ENCODE measurements at places on chromosomes 7 and 10.

DNA sequence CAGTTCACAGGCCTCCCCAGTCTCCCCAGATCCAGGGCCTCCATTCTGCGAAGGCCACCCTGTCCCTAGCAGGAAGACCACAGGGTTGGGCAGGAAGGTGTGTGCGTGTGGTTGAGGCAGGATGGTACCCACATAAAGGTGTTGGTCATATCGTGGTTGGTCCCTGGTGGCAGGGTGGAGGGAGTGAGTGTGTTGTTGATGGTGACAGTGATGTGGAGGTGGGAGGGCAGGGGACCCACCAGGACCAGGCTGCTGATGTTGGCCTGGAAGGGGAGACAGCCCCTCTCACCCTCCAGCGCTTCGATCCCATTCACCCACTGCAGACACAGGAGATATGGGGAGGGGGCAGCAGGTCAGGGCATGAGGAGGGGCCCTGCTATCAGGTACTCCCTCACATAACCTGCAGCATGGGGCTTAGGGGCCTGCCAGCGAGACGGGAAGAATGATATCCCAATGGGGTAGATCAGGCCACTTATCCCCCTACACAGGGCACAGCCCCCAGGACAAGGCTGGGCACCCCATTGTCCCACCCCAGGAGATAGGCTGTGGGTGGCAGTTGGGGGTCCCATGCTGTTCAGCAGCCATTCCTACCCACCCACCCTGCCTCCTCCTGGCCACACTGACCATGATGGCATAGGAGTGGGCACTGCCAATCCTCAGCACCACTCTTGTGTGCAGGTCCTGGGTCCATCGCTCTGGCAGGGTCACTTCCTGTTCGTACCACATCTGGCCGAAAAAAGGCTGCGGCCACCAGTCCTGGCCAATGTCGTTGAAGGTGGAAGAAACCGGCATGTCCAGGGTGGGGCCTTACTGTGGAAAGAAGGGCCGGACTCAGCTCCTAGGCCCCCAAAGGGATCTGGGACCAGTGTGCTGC is 69.0 kb upstream of the ZNF479 start:
- no peak for DNase-seq

GRCh38 chr7:69599286-69599954 is 1.1 kb downstream of the AUTS2 start:
- DNase-seq = no peak

DNA sequence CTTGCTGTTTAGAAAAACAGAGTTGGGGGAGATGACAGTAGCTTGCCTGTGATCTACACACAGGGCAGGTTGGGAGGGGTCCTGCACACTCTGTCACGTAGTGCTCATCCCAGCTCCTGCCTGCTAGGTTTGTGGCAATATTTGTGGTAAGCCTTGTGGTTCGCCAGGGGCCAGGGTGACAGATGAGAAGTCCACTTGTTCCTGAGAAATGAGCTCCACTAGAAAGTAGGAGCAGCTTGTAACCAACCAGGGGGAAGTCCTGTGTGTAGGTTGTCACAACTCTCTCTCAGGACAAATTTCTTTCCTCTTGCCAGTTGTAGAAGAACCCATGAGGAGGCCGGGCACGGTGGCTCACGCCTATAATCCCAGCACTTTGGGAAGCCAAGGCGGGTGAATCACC is 147.0 kb downstream of the TCF7L2 start:
- DNase-seq = no peak

- no peak for DNase-seq
These were observed 55.6 kb downstream of the CC2D2B start for GRCh38 chr10:95963202-95963990.

DNA sequence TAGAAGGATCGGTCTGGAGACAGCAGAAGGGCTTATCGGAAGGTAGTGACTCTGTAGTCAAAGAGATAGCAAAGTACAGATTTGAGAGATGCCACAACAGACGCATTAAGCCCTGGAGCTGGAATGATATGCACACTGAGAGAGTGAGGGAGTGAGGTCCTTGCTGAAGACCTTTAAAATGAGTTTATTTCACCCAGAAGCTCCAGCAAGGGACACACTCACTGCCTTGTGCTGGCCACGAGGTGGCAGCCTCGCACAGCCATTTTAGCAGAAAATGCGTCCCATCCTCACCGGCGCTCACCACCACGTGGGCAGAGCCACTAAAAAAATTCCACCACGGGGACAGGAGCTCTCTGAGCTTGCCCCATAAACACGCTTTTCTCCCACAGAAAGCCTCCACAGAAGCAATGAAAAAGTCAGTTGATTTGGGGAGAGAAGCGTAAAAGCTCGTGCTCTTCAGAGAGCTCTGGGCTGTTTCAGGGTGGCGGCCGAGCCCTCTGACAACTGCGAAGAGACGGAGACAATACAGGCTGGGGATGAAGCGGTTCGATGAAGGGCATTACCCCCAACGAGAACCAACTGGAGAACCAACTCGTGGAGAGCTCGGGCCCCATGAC is 163.0 kb upstream of the KLF14 start:
- peak; percentile 55 for DNase-seq

DNA sequence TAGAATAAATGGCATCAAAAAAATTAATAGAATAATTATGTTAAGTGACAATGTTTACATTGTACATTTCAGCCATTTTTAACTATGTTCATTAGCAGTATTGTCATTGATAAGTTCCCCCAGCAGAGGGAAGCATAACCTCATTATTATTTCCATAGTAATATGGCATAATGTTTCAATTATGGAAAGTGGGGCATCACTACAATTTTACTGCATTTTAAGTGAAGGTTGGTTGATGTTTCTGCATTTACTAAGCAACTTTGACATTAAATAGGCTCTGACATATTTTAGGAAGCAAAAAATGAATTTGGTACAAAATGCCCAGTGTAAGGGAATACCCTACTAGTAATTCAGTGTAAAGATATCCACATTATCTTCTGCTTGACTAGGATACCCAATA is 218.3 kb downstream of the SEMA3A start:
- no peak for DNase-seq

GRCh38 chr7:6148724-6149360 is 117.7 kb downstream of the ANKRD61 start:
- DNase-seq = no peak

DNA sequence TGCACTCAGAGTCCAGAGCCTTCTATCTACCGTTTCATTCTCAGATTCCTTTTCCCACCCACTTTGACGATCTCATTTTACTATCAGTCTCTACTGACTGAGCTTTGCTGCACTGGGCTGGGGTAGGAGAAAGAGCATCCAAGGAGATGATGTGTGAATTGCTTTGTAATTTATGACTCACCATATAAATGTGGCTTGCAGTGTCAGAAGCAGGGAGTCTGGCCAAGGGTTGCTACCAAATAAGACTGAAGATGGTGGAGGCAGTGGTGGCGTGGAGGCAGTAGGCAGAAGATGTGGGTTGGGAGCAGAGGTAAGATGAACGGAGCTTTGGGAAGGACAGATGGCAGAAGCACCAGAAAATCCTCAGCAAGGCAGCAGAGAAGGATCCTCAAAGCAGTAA is 73.3 kb upstream of the AGK start:
- DNase-seq = no peak

DNA sequence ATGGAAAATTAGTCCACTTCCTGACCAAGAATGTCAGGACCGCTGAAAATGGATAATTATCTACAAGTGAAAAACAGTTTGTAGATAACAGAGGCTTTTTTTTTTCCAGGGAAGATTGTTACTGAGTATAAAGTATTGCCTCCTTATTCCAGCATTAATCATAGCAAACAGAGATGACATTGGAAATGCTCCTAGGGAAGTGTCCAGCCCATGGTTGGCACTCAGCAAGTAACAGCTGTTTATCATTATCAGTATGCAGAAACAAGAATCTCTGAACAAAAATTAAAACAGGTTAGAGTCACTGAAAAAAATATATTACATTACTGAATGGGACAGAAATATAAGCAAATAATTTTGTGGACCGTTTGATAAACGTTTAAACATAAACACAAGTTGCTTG is 14.6 kb downstream of the FGL2 start:
- DNase-seq = no peak

DNA sequence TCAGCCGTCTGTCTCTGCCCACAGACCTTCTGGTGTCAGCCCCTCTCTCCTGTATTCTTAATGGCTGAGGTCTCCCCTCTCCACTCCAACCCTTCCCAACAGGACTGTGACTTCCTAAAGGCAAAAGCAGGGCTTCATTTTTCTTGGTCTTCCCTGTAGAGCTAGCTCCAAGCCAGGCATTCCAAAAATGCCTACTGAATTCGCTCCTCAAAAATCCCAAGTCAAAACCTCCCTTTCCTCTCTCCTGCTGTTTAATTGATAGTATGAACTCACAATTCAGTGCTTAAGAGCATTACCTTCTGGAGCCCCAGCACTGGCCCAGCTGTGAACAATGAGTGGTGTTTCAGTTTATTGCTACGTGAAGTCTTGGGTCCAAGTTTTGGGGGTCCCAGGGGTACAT is 628.4 kb downstream of the PARD3 start:
- DNase-seq = no peak

- no peak for DNase-seq
These were observed 16.3 kb downstream of the OR2AE1 start for GRCh38 chr7:99860281-99861127.

DNA sequence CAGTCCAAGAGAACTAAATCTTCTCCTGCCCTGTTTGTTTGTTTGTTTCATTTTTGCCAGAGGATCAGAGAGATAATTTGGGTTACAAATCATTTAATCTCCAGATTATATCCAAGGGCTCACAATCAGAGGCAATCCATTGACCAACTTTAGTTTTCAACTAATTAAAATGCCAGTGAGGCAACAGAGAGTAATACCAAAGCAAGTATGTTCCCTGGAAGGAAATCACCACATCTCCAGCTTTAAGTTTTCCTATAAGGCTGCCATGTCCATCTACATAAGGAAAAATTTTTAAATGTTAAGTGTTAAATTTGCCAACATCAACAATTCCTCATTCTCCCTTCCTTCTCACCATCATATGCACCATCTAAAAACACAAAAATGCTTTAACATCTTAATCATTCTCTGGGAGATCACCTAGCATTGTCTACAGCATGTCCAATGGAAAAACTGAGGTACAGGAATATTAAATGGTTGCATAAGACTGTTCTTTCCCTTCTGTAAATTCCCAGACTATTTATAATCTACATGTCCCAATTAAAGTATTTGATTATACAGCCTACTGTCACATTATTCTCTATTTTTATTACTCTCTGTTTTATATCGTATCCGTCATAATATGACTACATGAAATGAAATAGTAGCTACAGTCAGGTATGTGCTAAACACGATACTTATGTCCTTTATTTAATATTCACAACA is 14.1 kb downstream of the USP54 start:
- no peak for DNase-seq

GRCh38 chr7:135977742-135978066 is 545 bp upstream of the MTPN start:
- DNase-seq = no peak

- DNase-seq = no peak
These were observed 70.8 kb upstream of the ASAH2 start for GRCh38 chr10:50322077-50322476.

GRCh38 chr10:97851341-97852001 is 1.8 kb downstream of the GOLGA7B start:
- no peak for DNase-seq

- no peak for DNase-seq
These were observed 238.5 kb upstream of the GALNT17 start for GRCh38 chr7:70893422-70893821.

GRCh38 chr7:122199171-122199570 is 55.1 kb upstream of the AASS start:
- no peak for DNase-seq

DNA sequence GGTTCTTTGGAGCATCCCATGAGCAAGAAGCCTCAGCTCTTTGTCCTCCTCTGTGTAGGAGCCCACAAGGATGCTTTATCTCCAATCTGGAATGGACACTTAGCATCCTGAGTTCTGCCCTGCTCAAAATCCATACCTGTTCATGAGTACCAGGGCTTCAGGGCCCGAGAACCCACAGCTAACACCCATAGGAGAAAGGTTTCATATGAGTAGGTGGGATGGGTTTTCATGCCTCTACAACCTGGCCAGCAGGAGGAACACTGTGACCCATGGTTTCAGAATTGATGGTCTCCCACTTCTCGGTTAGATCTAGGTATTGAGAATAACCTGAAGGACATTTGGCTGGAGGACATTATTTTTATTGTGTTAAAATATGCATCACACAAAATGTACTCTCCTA is 57.8 kb downstream of the TBXAS1 start:
- no peak for DNase-seq

GRCh38 chr10:112721080-112721698 is 228.9 kb upstream of the TCF7L2 start:
- DNase-seq = no peak

- no peak for DNase-seq
These were observed 233.5 kb downstream of the CUX1 start for GRCh38 chr7:102050864-102051460.

GRCh38 chr10:107826171-107826570 is 661.7 kb upstream of the SORCS1 start:
- no peak for DNase-seq

DNA sequence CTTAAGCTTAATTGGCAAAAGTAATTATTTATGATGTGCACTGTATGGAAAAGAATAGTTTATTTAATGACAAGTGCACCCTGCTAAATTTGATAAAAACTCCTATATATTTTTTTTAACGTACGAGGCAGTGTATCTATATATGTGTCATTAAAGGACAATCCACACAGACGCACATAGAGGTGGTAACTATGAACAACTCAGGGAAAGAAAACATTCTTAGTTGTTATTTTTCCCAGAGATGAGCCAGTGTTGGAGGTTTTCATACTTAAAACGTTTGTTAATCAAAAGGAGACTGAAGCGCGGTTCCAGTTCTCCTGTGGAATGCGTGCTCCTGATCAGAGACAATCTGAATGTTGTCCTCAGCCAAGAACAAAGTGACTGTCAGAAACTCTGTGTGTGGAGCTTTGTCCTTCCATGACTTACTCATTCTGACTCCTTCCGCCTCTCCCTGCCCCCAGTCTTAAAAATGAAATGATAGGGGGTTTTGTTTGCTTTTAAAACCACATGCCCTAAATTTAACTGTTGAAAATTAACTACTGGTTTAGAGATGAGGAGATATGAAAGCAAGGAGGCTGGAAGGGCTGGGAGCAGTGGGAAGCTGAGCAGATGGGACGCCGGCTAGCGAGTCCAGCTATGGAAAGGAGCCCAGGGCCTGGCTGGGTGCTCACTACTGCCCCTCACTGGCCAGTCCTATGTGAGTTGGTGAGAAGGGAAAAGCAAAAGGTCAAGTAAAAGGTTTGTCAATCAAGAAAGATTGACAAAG is 99.6 kb downstream of the SVIL start:
- no peak for DNase-seq

- DNase-seq = no peak
These were observed 51.3 kb upstream of the GSAP start for GRCh38 chr7:77467408-77467807.

DNA sequence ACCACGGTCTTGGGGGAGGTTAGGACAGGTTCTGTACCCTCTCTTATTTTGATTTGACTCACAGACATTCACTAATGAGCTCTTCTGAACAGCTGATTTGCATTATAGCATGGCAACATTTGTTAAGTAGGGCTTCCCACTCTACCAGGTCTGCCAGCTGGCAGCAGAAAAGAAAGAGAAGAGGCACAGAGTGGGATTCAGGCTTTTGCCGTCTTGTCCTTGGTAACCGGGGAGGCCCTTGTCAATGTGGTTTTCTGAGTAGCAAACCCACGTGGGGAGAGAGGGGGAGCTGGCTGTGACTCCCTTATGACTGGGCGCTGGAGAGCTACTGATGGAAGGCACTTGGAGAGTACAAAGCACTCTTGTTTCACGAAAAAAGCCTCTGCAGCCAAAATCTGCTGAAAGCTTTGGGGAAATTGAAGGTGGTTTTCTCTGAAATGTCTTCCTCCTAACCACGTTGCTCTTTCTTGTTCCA is 355.3 kb upstream of the GALNT17 start:
- no peak for DNase-seq

All from stimulated activated CD8-positive, alpha-beta memory T cell treated with anti-CD3 and anti-CD28 coated beads, Interleukin-4, amount 100 ng/mL, for 1 hour (primary cell).